ENCODE measurements at places on chromosomes 5 and 9. TPM values are rescaled to one million over a fixed set of nuclear protein-coding genes. Genes with fewer than 3 reads are reported as not detected.

DNA sequence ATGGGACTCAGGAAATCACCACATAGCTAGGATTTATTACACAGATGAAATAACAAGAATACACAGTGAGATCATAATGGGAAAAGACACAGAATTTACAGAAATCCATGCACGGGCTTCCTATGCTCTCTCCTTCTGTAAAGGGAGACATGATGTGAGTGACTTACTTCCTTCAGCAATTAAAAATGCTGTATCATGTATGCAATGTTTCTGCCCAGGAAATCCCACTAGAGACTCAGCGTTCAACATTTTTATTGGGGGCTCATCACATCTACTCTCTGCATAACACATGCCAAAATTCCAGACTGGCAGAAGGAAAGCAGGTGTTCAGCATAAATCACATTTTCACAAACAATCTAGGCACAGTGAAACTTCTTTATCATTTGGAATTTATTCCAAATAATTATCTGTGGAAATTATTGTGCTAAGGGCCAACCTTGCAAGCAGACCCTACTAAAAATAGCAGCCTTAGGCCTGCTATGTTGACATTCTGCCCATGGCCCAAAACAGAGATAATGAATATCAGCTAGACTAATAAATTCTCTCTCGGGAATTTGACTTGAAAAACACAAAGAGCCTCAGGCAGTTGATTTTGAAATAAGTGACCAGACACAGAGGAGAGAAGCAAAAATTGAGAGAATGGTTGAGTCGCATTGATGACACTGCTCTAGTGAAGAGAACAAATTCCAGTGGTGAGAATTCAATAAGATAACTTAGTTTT, 31.4 kb upstream of the SELENOP start:
- no peaks in the 10 kb centered on the region for H3K36me3 ChIP-seq
- DNase-seq, result no peak
- H3K27me3 ChIP-seq, result no peaks in the 10 kb centered on the region
- no peak overlapping the region for H3K27ac ChIP-seq
- peaks cover 22% of the 10 kb centered on the region for H3K4me1 ChIP-seq
- H3K4me3 ChIP-seq, result no peak overlapping the region

- no peaks in the 10 kb centered on the region for H3K27me3 ChIP-seq
- peaks cover 55% of the 10 kb centered on the region for H3K36me3 ChIP-seq
- no peak for DNase-seq
- H3K4me3 ChIP-seq, result no peak overlapping the region
- no peak overlapping the region for H3K27ac ChIP-seq
- no peaks in the 10 kb centered on the region for H3K4me1 ChIP-seq
Measured at GRCh38 chr9:33988219-33988890, 60.3 kb downstream of the UBAP2 start.

GRCh38 chr5:74375271-74375670, 265.3 kb downstream of the ENC1 start:
- no peaks in the 10 kb centered on the region for H3K36me3 ChIP-seq
- DNase-seq, result no peak
- no peaks in the 10 kb centered on the region for H3K27me3 ChIP-seq
- no peak overlapping the region for H3K27ac ChIP-seq
- no peaks in the 10 kb centered on the region for H3K4me1 ChIP-seq

DNA sequence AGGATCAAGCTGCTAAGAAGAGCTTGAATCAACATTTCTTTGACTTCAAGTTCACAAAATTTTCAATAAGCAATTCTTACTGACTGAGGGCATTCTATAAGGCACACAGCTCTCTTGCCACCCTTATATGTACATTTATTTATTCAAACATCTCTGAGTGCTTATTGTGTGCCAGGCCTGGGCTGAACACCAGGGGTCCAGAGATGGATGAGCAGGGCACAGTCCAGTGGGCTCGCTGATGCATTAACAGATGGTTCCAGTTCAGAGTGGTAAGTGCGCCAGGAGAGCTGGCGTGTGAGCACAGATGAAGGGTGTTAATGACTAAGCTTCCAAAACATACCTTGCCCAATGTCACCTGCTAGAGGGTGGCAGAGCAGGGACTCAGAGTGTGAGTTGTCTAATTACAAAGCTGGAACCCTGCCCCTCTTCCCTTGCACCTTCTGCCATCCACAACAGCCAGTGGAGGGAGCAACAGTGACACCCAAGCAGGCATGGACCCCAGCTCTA, 24.6 kb downstream of the ALG2 start:
- H3K4me3 ChIP-seq, result no peak overlapping the region
- no peak overlapping the region for H3K27ac ChIP-seq
- DNase-seq, result no peak

GRCh38 chr9:109346904-109347303, 26.0 kb upstream of the EPB41L4B start:
- H3K27ac ChIP-seq, result no peak overlapping the region
- H3K27me3 ChIP-seq, result no peaks in the 10 kb centered on the region

GRCh38 chr9:83336706-83337105, 201.5 kb downstream of the FRMD3 start:
- H3K36me3 ChIP-seq, result no peaks in the 10 kb centered on the region
- H3K27ac ChIP-seq, result no peak overlapping the region
- no peak for DNase-seq
- no peaks in the 10 kb centered on the region for H3K4me1 ChIP-seq
- no peaks in the 10 kb centered on the region for H3K27me3 ChIP-seq

- no peak for DNase-seq
- H3K27me3 ChIP-seq, result no peaks in the 10 kb centered on the region
- no peaks in the 10 kb centered on the region for H3K4me1 ChIP-seq
- no peaks in the 10 kb centered on the region for H3K36me3 ChIP-seq
- H3K4me3 ChIP-seq, result no peak overlapping the region
Measured at GRCh38 chr5:141623611-141624010, 4.8 kb upstream of the DIAPH1 start.

GRCh38 chr9:131668439-131669268, 71.2 kb downstream of the RAPGEF1 start:
- H3K27ac ChIP-seq, result peak overlapping the region; percentile 71
- peaks cover 79% of the 10 kb centered on the region for H3K4me1 ChIP-seq
- H3K4me3 ChIP-seq, result no peak overlapping the region

DNA sequence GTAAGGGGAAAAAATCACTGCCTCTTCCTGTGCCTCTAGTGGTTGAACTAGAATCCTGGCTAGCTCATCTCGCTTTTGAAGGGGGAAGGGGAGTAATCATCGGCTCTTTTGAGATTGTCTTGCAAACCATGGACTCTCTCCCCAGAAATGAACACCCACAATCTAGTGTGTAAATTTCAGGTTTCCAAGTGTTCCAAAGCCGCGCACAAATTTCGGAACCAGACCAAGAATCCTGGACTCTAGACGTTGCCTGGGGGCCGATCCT, 4.9 kb upstream of the FOXE1 start:
- peaks cover 100% of the 10 kb centered on the region for H3K27me3 ChIP-seq
- H3K36me3 ChIP-seq, result no peaks in the 10 kb centered on the region
- peak overlapping the region; percentile 25 for H3K4me3 ChIP-seq
- no peak for DNase-seq

DNA sequence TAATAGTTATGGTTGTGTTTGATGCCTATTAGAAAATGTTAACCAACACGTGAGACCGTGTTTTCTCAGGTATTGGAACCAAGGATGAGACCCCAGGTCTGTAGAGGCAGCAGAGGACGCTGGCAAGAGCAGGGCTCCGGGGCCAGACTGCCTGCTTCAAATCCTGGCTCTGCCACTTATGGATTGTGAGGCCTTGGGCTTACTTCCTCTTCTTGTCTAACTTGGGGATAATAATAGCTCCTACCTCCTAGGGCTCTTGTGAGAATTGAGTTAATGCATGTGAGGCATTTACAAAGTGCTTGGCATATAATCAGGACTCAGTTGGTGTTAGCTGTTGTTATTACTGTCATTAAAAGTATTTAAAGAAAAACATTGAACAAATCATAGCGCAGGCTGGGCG, 85.5 kb upstream of the PITX1 start:
- no peaks in the 10 kb centered on the region for H3K4me1 ChIP-seq
- no peaks in the 10 kb centered on the region for H3K36me3 ChIP-seq
- no peak overlapping the region for H3K4me3 ChIP-seq
- H3K27me3 ChIP-seq, result no peaks in the 10 kb centered on the region

Gene NR2F1-AS1
- total RNA-seq, result 10.5 TPM

Gene CNTNAP3B
- total RNA-seq, result 3.4 TPM

Gene FAM13B
- 35.2 TPM for total RNA-seq

Gene CCNO
- total RNA-seq, result 1.1 TPM

Data from left lung (tissue), 14 donors.